ENCODE measurements at places on chromosomes 13 and 19.

GRCh38 chr19:52662631-52663030 lies 24.5 kb upstream of the ZNF83 start:
- no peak for DNase-seq

DNA sequence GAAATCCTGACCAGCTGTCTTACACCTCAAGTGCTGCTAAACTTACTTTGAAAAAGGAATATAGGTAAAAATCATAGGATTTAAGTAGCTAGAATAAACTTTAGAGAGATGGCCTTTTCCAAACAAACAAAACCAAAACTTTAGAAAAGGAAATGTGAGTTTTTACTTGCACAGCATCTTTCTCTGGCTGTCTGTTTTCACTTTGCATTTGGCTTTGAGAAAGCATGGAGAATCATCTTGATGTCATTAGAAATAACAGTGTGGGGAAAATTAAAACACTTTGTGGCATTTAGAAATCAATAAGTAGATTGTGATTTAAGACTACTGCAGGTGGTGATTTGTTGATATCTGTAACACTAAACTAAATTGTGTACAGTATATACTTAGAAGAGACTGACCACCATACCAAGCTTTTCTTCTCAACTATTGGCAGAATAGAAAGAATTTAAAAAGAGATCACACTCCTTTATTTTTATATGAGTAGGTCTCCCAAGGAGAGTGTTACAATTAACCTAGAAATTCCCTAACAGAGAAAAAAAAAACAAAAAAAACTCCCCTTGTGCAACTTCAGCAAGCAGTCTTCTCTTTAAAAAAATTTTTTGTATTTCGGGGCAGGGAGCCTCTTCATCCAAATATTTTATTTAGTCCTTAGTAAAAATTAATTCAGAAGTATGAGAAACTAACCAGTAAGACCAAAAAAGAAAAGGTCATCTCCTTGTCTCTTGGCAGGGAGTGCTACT lies 6.1 kb downstream of the WDFY2 start:
- DNase-seq: no peak

GRCh38 chr13:30572859-30573275 lies 44.9 kb upstream of the USPL1 start:
- DNase-seq: no peak

GRCh38 chr19:2540646-2541454 lies 64.9 kb downstream of the GADD45B start:
- DNase-seq: peak; percentile 94

DNA sequence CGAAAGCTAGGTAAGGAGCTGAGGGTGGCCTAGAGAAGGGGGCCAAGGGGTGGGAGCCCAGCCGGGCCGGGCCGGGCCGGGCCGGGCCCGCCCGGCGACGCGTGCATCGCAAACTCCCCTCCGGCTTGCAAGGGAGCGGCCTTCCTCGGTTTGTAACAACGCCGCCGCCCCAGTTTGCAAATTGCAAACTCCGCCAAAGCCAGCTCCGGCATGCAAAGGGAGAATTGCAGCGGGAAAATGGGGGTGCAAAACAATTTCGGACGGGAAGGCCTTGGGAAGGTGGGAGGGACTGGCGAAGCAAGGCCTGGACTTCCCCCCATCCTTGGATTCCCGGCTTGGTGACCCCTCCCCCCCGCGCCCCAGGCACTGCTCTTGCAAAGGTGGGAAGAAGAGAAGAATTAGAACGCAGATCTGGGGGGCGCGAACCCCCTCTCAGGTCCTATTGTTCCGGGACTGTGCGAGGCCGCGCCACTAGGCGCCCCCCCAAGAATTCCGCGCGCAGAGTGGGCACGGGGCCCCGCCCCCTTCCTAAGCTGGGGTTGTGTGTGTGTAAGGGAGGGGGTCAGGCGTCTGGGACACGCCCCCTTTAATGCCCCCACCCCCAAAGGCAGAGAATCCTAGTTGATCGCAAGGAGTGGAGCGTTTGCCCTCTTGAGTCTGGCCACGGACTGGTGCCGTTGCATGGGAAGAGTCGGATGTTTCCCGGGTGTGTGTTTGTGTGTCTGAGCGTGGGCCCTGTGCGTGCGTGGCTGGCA lies 926 bp downstream of the PRR12 start:
- DNase-seq: peak; percentile 66

DNA sequence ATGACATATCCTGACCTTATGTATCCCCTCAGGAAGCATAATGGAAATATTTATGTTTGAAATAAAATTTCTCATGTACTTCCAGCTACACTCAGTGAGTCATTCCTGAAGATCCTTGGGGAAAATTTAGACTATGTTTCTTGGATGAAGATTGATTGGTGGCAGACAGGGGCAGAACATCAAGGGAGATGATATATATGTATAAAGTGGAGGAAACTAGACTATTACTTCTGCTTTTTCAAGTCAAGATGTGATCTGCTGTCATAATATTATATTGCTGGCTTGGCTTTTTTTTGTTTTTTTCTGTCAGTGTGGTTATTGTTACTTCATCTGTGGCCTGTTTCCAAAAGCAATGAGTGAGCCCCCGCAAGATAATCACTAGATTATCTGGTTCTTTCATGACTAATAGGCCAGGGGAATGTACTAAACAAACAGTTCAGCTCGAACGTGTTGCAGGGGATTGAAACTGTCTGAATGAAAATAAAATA lies 87.2 kb upstream of the TNFSF11 start:
- DNase-seq: no peak

GRCh38 chr19:4516939-4517300 lies 1.4 kb downstream of the PLIN4 start:
- no peak for DNase-seq

DNA sequence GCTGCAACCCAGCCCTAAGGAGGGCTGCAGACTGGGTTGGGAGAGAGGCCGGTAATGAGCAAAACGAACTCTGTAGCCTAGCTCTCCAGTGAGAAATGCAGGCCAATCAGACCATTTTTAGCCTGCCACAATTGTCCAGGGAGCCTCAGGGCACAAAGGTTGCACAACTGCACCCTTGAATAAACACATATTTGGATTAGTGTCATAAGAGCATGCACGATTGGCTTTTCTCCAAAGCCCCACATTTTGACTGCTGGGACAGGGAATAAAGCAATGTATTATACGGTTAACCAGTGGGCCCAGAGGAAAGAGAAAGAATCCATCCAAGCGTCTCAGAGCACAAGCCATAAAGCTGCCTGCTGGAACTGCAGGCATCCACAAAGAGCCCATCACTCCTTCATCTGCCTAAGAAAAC lies 729.4 kb upstream of the SGCG start:
- peak; percentile 55 for DNase-seq

DNA sequence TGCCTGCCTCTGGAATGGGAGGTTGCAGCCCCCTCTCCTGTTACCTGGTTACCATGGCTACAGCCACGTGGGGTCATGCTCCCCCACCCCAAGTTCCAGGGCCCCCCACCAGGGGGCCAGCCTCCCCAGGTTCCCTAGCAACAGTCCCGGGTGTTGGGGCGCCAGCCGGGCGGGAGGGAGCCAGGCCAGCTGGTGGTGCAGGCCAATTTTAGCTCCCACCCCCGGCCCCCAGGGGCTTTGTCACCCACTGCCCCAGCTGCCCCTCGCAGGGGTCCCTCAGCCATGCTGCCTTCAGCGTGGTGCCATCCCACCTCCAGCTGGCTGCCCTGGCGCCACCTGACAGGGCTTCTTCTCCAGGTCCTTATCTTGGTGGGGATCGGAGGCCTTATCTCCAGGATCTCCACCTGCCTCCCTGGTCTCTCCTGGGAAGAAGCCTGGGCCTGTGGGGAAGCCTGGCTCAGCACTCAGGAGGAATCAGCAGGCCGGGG lies 3.0 kb downstream of the MARK4 start:
- DNase-seq: no peak
